ENCODE measurements at places on chromosomes 4 and X.

DNA sequence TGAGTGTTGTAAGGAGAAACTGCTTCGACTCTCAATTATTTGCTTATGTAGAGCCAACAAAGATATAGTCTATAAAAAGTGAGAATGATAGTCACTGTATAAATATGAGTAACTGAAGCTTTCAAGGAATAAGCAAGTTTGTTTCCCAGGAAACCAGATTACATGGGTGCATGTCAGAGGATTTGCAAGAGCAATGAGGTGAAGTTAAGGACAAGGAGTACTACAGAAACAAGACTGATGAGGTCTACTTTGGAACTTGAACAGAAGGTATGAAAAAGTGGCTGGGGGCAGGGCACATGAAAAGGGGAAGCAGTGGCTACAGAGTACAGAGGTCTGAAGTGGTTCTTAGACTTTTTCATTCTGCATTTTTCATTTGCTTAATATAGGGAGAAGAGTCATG is 321.0 kb upstream of the CXXC4 start:
- DNase-seq: peak; percentile 34

DNA sequence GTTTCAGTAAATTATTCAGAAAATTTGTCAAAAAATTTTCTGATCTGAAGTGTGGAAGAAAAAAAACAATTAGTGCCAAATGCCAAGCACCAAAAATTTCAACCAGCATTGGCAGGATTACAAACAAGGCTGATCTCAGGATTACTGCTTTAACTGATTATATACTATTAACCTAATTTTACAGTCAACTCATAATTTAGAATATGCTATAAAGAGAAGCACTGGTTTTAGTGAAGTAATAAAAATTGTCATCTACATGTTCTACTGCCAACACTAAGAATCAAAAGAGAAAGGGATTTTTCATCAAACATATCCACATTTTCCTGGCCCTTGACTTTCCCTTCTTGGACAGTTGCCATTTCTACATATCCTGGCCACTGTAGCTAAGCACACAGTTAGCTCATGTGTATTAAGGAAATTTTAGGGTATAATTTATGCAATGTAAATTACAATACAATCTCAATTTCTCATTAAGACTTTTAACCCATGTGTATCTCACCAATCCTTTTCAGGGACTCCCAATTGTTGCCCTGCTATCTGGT is 33.8 kb downstream of the THOC2 start:
- no peak for DNase-seq

GRCh38 chr4:1351854-1352566 is 5.0 kb downstream of the UVSSA start:
- DNase-seq: no peak

GRCh38 chr4:41545238-41545637 is 7.3 kb downstream of the LIMCH1 start:
- DNase-seq: no peak

DNA sequence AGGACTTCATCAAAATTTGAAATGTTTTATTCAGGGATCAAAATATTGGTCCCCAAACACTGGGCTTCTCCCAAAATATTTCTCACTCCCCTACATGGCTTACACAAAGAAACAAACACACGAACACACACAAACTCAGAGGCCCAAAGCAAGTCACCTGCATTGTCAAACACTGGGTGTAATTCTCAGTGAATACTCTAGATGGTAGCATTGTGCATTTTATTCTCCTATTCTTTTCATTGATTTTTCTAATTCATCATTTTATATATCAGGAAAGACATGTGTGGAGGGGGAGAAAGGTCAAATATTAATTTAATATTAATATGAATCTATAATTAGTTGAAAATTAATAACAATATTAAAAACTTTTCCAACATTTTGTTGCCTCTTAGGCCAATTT is 72.3 kb upstream of the TNMD start:
- DNase-seq: no peak

GRCh38 chr4:2079926-2080325 is 20.8 kb downstream of the NAT8L start:
- no peak for DNase-seq

- DNase-seq: no peak
These were observed 1608.7 kb downstream of the STIM2 start for GRCh38 chr4:28469387-28469786.

DNA sequence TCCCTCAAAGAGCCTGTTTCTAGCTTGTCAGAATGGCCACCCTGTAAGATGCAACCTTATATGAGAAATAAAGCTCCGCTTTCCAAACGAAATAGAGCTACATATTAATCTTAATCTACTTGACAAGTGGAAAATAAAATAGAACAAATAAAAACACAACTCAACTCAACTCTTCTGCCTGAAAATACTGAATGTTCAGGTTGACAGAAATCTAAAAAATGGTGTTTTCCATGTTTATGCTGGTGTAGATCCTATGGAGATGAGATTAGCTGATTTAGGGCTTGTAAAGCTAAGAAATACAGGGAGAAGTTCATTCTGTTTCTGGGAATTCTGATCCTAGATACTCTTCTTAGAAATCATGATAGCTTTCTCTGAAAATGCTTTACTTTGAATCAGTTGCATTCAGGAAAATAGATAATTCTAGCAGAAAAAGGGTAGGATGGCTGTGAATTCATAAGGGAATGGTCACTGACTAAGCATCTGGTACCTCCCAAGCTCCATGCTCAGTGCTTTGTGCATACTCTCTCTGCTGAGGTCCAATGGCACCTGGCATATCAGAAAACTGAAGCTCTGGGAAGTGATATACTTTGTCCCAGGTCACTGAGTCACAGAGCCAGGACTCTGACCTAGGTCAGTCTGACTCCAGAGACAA is 89.2 kb upstream of the EXOC1L start:
- DNase-seq: no peak

DNA sequence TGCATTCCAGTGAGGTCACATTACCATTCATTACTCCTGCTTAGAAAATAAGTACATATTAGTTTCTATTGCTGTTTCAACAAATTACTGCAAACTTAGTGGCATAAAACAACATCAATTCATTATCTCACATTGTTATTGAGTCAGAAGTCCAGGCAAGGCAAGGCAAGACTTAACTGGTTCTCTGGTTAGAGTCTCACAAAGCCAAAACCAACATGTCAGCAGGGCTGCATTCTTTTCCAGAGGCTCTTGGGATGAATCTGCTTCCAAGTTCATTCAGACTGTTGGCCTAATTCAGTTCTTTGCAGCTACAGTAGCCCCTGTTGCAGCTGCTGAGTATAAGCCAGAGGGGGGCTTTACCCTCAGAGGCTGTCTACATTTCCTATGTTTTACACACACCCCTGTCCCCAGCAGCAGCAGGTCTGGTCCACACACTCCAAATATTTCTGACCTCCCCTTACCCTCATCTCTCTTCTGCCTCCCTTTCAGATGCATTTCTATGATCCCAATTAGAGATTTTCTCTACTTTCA is 892.1 kb upstream of the EPHA5 start:
- DNase-seq: peak; percentile 39

- DNase-seq: no peak
These were observed 34.3 kb upstream of the ANTXR2 start for GRCh38 chr4:80107374-80107773.

- no peak for DNase-seq
These were observed 172.4 kb downstream of the TLL1 start for GRCh38 chr4:166045457-166045856.

- DNase-seq: no peak
These were observed 575 bp downstream of the TREX2 start for GRCh38 chrX:153445106-153445855.

GRCh38 chr4:100087743-100088142 is 102.5 kb downstream of the DDIT4L start:
- no peak for DNase-seq

DNA sequence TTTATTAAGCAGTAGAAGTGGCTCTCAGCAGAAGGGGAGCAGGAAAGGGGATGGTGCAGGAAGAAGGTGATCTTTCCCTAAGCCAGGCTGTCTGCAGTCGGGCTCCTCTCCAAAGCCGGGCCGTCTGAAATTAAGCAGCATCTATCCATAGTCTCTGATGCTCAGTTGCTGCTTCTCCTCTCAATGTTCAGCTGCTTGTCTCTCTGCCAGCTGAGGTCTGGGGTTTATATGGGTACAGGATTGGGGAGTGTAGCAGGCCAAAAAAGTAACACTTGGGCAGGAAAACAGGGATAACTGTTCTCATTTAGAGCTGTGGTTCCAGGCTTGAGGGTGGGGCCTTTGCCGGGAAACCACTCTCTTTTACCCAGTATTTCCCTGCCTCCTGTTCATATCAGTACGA is 39.2 kb upstream of the CCKAR start:
- DNase-seq: no peak

DNA sequence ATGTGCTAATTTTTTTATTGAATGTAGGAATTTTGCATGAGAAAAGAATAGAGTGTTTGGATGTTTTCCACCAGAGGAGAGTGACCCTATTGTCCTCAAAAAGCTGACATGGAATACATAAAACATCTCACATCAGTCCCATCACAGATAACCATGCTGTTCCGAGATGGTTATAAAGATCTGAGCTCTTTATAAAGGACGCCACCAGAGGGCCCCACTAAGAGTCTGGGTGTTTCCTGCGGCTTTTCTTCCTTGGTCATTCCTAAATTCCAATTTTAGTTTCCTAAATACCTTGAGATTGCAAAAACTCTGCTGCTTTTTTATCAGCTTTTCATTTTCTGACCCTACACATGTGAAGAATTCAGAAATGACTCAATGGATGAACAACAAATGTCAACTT is 504.5 kb upstream of the FRG1 start:
- DNase-seq: no peak

DNA sequence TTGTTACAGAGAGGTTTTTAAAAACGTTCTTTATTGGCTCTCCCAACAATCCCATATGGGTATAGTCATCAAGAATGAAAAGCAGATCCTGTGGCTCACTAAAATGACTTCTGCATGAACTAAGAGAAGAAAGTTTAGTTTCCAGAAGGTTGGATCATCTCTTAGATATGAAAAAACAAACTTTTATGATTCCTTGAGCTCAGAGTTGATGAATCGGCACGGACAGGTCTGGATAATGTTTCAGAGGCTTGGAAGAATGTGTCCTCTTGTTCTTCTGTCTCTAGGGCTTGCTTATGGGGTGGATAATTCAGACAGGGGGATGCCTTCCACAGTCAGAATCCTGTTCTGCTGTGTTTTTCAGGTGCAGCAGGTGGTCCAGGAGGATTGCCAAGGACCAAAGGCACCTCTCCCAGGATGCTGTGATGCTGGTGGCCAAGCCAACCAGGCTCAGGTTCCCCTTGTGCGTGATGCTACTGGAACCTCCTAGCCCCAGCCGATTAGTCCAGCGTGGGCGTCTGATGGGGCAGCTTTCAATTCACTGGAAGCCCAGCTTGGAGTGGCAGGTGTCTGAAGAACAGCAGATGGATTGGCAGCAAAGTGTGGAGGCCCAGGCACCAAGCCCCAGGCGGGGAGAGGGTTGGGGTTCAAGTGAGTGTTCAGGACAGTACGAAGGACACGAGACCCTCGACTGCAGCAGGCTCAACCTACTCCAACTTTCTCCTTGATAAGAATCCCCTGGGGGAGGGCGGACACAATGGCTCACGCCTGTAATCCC is 30.3 kb downstream of the CCKAR start:
- no peak for DNase-seq

DNA sequence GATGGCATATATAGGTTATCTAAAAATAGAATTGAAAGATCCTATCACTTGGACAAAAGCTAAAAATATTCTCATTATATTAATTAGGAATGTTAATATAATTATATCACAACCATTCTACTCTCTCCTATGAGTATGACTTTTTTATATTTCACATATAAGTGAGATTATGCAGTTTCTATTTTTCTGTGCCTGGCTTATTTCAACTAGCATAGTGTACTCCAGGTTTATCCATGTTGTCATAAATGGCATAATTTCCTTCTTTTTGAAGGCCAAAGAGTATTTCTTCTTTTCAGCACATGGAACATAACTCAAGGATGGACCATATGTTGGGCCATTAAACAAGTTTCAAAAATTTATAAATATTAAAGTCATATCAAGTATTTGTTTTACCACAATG is 421.2 kb upstream of the CTSO start:
- no peak for DNase-seq

GRCh38 chrX:37802028-37802427 is 22.2 kb downstream of the CYBB start:
- DNase-seq: no peak

DNA sequence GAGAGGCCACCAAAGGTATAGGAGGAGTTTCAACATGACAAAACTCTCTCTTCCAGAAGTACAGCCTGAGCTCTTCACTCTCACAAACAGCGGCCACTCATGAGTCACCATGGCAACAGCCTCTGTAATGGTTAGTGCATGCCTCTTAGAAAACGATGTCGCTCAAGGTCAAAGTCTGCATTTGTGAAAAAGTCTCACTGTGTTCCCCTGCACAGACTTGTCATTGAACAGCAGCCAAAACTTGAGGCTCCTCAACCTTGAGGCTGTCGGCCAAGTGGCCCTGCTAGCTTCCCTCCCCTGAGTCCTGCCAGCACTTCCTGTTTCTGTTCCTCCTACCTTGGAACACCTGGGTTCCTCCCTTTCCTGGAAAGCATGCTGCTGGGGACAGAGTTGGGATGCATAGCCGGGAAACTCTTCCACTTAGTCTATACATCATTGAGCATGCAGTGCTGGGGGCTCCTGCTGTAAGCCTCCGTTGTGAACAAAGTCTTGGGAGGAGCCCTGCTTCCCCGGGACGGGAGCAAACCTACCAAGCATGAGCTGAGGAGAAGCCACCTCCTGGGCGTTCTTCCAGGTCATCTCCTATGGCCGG is 66.6 kb downstream of the ING2 start:
- DNase-seq: peak; percentile 16

DNA sequence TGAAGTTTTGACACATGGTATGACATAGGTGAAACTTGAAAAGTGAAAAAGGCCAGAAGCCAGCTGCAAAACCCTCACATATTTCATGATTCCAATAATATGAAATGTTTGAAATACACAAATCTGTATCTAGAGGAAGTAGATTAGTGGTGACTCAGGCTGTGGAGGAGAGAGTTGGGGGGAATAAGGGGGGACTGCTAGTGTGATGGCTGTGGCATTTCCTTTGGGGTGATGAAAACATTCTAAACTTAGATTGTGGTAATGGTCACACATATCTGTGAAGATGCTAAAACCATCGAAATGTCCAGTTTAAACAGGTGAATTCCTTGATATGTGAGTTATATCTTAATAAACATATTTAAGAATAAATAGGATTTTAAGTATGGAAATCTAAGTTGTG is 343.5 kb upstream of the SFRP2 start:
- no peak for DNase-seq

GRCh38 chr4:158035662-158036195 is 137.1 kb downstream of the GASK1B start:
- no peak for DNase-seq

GRCh38 chr4:142353149-142353738 is 492.9 kb downstream of the INPP4B start:
- DNase-seq: no peak

- DNase-seq: no peak
These were observed 57.4 kb downstream of the TSC22D3 start for GRCh38 chrX:107718156-107718621.

GRCh38 chr4:139764182-139764581 is 98.6 kb downstream of the MGST2 start:
- no peak for DNase-seq
